Stimulated activated CD8-positive, alpha-beta memory T cell treated with anti-CD3 and anti-CD28 coated beads, Interleukin-4, amount 100 ng/mL, for 1 hour (primary cell): ENCODE measurements at places on chromosomes 5 and 9.

- no peak for DNase-seq
Measured at GRCh38 chr9:32331240-32331639, 53.2 kb upstream of the ACO1 start.

DNA sequence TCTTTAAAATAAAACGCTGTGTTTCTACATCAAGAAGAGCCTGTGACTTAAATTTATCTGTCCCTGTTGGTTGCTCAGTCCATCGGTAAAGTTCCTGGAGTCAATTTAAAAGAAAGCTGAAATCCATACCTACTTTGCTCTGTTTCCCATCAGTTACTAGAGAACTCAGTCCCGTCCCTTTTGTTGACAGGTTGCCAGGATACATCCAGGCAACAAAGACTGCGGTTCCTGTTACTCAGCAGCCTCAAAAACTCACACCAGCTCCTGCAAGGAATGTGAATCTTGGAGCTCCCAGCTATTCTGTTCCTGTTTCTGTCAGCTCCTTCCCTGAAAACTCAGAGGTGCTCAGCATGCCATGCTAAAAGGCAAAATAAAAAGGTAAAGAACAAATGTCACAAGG, at the start of gene ZNF474:
Gene ZNF474, plus strand, starts transcription at position 241 of the 400 bp plus-strand sequence. CDS start 22,445 bp downstream, outside the sequence.
- DNase-seq: no peak

DNA sequence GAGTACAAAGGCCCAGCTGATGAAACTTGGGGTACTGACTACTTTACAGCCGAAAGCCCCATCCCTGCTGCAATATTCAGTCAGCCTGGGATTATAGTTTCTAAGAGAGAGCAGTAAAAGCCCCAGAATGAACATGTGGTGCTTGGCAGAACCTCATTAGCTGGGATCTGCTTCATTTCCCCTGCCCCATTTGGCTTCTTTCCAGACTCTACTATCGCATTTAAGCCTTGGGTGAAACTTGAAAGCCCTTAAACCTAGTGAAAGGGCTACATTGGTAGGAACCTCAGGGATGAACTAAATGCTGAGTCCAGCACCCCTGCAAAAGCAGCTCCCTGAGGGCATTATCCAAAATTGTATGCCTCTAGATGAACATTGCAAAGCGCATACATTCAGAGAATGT, 631.1 kb downstream of the ACTL7B start:
- DNase-seq: no peak

GRCh38 chr5:180373870-180374269, 20.7 kb upstream of the GFPT2 start:
- no peak for DNase-seq

DNA sequence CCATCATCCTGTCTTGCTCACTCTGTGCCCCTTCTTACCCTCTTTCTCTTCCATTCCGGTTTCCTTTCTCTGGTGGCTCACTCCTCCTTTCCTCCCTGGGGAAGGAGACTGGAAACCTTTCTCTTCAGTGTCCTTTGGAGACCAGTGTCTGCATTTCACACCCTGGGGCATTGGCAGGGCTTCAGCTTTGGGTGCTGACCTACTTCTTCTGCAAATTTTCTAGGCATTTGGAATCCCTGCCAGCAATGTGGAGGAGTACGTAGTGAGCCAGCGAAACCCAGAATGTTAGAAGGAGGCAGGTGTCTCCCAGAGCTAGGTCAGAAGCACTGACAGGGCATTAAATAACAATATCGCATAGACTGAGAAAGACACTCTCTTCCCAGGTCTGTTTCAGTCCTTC, 122.2 kb downstream of the SLC28A3 start:
- DNase-seq: no peak

DNA sequence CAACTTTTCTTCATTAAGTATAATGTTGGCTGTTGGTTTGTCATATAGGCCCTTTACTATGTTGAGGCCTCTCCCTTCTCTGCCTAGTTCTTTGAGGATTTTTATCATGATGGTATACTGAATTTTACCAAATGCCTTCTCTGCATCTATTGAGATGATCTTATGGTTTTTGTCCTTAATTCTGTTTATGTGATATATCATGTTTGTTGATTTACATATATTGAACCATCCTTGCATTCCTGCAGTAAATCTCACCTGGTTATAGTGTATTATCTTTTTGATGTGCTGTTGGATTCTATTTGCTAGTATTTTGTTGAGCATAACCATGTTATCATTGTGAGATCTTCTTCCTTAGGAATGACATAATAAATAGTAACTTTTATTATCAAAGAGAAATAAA, 362.9 kb downstream of the CCDC171 start:
- no peak for DNase-seq

DNA sequence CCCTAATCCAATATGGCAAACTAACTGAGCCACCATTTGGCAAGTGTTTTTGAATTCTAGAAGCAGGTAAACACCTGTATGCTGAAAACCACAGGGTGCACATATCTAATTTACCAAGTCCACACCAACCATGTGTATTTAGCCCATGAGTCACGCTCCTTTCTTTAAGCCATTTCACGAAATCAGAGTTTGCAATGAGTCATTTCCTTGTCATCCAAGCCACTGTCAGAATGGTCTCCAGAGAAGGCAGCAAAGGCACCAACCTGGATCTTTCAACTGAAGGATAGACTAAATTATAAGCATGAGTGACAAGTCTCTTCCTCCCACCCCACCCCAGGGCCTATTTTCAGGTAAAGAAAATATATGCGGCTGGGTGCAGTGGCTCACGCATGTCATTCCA, 110.0 kb downstream of the PAX5 start:
- no peak for DNase-seq

GRCh38 chr5:7395432-7395946, 449 bp upstream of the ADCY2 start:
- DNase-seq: no peak

- DNase-seq: no peak
Measured at GRCh38 chr9:125544988-125545651, 161.9 kb downstream of the MAPKAP1 start.

DNA sequence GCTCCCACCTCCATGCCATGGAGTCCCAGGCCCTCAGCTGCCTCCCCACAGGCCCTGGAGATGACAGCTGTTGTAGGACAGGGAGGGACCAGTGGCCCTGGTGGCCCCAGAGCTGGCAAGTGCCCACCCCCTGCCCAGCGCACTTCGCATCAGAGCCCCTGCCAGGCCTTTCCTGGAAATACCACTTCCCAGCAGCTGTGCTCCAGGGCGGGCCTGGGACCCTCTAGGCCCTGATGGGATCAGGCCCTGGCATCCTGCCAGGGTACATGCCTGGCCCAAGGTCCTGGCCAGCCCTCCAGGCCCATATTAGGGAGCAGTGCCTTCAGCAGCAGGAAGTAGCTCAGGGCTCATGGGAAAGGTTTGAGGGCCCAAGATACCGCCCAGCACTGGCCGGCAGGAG, 2.5 kb downstream of the KCNT1 start:
- no peak for DNase-seq

DNA sequence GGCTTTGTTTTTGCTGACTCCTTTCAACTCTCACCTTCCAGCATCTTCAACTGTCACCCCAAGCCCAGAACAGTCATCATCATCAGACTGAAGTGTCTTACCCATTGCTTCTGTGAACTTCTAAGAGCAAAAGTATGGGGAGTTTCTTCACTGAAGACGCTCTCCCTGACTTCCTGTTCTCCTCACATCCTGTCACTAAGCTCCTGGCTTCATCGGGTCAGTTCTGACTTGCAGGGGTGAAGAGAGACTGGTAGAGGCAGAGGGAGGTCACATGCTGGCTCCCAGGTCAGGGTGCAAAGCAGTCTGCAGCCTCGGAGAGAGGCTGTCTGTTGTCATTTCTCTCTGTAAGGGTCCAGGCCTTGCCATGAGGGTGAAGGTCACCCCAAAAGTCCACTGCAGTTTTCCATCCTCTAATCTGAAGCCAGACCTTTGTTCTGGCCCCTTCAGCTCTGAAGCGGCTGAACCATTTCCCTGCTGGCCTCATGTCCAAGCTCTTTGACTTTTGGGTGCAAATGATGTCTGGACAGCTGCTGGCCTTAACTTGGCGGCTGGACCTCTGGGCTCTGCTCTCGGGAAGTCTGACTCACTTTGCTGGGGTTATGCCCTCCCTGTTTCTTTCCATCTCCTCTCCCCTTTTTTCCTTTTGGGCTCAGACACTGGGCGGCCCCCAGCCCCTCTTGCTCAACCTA, 305.0 kb downstream of the RAB3C start:
- DNase-seq: no peak

DNA sequence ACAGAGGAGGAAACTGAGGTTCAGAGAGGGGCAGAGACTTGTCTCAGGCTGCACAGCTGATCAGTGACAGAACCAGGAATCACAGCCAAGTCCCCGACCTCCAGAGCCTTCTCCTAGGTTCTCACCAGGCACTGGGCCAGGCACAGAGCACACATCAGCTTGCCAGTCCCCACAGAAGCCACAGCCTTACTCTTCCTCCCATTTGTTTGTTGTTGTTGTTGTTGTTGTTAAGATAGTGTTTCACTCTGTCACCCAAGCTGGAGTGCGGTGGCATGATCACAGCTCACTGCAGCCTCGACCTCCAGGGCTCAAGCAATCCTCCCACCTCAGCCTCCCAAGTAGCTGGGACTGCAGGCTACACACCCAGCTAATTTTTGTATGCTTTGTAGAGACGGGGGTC, 41.4 kb downstream of the NAIF1 start:
- no peak for DNase-seq

DNA sequence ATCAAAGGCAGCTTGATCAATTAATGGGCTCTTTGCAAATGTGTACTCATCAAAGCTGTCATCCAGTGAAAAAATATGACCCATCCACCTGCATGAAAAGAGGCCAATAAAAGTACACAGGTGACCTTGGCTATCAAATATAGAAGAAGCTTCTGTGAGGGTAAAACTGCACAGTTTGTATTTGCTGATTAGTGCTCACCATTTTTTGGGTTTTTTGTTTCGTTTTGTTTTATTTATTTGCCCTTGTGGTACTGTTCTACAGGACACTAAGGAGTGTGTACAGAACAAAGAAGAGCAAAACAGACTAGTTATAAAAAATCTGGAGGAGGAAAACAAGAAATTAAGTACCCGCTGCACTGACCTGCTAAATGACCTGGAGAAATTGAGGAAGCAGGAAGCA, 101.3 kb downstream of the CNTLN start:
- DNase-seq: no peak

GRCh38 chr9:128470560-128470959, 14.8 kb downstream of the ODF2 start:
- no peak for DNase-seq

- no peak for DNase-seq
Measured at GRCh38 chr9:99300603-99301002, 78.5 kb downstream of the SEC61B start.

DNA sequence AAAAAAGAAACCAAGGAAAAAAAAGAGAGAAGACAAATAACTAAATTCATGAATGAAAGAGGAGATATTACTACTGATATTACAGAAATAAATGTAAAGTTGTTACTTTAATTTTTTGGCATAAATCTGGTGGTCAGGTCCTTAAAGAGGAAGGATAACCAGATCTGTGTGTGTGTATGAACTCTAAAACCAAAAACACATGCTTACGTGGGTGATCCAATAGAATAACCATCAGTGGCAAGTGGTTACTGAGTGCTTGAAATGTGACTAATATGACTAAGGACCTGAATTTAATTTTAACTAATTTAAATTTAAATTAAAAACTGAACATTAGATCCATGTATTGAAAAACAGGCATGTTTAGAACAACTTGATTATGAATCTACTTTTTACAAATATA, 10.3 kb downstream of the SLC28A3 start:
- no peak for DNase-seq

DNA sequence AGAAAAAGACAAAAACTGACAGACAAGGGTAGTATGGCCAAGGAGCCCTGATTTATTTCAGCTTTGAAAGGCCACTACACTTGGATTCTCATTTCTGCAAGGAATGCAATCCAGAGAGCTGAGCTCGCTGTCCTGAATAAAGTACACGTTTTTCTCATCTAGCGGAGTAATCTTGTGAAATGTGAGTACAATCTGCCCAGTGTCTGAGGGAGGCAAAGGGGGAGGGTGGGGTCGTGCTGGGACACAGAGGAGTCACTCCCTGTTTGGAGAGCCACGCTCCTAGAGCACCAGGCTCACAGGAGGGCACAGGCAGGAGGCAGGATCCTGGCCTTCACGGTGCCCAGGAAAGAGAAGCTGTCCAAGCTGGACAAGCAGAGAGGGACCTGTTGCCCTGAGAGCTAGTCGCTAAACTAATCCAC, 51.0 kb upstream of the IFNK start:
- DNase-seq: no peak
